Spleen (tissue), 13 donors: ENCODE measurements at places on chromosomes 3 and 15.
A peak's percentile ranks its signal among the peaks of the same experiment; 100 is the strongest.

DNA sequence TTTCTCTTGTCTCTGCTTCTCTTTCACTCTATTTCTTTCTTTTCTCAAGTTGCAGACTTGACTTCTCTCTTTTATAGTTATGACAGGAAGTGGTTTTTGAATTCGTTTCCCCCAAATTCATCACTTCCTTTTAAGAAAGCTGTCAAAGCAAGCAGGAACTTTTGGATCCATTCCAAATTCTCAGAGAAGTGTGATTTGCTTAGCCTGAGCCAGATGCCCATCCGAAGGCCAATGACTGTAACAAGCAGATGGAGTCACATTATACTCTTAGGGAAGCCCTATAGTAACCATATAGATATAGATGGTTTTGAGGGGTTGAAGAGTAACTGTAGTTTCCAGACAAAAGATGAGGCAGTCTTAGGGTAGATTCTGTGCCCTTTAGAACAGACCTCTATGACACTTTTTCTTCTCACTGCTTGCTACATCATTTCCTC is 592.0 kb upstream of the KCNMB2 start:
- no peak for DNase-seq

DNA sequence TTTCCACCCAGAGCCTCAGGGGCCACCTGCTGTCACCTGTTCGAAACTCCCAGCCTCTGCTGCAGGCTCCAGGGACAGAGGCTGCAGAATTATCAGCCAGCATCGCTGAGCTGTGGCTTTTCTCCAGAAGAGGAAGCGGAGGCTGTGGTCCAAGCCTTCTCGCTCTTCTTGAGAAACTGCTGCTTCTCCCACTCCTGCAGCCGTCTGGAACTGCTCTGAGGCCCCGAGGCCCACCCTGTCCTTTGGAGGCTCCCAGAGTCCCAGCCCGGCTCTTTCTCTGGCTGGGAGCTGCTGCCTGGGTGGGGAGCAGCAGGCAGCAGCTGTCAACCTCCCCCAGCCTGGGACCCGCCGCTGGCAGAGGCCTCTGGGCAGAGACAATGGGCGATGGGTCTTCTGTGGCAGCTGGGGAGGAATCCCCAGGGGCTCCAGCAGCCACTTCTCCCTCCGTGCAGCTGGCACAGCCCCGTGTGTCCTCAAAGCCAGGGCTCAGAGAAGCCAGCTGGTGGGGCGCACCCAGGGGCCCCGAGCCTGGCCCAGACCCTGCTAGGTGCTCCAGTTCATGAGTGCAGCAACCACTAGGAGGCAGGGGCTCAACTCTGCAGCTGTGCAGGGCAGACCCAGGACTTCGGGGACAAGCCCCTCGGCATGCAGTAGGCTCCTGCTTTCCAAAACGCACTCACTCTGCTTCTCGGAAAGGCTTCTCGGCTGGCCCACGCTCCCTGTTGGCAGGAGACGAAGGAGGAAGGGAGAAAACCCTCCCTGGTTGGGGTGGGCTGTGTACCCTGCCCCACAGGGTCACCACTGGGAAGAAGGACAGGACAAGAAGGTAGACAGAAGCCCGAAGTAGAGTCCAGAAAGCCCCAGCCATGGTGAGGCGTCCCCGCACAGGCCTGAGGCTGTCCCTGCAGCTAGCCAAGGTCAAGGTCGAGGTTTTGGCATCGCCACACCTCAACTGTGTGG is 49.9 kb upstream of the FURIN start:
- DNase-seq, result peak; percentile 88

GRCh38 chr15:99187936-99188335 is 61.4 kb downstream of the TTC23 start:
- no peak for DNase-seq

DNA sequence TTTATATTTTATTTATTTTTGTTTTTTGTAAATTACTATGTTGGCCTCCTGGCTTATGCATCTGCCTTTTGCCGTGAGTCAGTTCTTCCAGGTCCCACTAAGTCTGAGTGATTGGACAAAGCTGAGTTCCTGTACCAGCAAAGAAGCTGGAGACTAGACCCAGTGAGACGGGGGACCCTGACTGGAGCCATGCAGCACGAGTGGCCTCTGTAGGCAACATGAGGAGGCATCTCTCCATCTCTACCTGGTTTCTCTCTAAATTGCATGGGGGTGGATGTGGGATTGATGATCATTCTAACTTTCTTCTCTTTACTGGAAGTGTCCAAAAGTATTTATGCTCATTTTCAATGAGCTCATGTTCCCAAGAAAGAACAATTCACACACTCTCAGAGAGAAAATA is 155.3 kb upstream of the MRPL3 start:
- DNase-seq, result no peak

DNA sequence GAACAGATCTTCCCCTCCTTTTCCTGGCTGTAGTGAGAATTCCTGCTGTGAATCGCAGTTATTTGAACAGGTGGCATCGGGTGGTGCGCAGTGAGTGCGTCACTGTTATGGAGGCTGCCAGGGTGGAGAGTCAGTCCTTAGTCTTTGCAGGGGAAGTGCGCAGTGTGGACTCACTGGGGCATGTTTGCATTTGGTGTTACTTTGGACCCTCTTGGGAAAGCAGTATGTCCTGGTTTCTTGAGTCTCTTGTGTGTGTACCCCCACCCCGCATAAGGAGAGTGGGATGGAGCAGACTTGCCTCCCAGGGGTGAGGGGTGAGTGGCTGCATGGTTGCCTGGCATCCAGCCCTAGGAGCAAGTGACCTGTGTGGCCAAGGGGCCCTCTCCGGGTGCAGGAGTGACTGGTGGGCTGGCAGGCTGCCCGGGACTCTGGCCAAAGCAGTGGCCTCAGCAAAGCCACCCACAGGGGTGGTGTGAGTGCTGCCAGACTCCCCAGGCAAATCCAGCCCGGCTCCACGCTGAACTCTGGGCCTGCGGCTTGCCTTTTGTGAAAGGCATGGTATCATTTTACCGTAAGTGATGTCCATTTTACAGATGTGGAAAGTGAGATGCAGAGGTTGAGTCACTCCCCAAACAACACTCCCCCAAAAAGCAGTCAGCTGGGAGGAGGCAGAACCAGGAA is 46.4 kb downstream of the DNASE1L3 start:
- DNase-seq, result no peak

DNA sequence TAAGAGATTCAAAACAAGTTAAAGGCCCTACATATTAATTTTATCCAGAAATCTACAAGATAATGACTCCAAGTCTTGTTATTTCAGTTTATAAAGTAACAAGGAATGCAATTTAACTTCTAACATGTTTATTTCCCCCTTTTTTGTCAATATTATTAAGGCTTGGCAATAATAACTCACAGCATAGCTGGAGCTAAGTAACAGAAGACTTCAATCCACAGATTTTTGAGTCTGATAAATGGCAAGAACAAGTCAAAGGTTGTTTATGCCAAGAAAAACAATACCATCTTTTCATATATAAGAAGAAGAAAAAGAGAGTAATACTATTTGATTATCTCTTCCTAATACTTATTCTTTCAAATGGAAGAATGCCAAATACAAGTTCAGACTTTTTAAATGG is 631.0 kb upstream of the CCDC54 start:
- DNase-seq, result no peak

GRCh38 chr3:183822631-183823030 is 2.7 kb downstream of the MAP6D1 start:
- DNase-seq, result peak; percentile 47
